H1 (cell line): ENCODE measurements at places on chromosomes 7 and 10.

DNA sequence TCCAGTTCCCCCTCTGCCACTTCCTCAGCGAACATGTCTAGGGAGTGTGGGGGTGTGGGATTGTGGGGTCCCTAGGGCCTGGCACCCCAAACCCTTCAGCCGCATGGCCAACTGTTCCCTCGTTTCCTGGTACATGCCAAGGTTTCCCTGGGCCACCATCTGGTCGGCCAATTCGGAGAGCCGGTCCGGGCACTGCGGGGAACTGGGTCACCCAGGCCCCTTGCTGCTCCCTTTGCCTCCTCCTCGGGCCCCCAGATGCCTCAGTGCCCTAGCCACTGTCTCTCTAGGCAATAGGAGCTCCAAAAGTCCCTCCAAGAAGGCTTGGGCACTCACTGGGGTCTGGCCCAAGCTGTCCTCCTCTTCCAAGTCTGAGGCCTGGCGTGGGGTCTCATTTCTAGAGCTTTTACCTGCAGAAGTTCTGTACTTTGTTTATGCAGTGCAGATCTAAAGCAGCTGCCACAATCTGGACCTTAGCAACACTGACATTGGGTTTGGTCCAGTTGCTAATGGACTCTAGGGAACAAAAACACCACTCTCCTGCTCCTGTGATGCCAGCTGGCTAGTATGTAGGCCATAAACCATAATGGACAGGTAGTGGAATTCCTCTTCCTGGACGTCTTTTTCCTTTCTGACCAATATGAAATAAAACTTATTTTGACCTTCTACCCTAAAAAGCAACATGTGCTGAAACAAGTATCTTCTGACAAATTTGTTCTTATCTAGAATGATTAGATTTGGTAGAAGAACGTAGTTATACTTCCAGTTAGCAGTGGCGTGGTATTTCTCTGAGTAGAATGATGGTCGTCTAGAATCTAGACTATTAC lies 172.9 kb downstream of the LRRC4 start:
- no peaks in the 10 kb centered on the region for H3K27me3 ChIP-seq
- H3K4me1 ChIP-seq = peaks cover 2% of the 10 kb centered on the region
- H3K36me3 ChIP-seq = no peaks in the 10 kb centered on the region
- H3K4me3 ChIP-seq = no peak overlapping the region
- no peak overlapping the region for H3K27ac ChIP-seq

DNA sequence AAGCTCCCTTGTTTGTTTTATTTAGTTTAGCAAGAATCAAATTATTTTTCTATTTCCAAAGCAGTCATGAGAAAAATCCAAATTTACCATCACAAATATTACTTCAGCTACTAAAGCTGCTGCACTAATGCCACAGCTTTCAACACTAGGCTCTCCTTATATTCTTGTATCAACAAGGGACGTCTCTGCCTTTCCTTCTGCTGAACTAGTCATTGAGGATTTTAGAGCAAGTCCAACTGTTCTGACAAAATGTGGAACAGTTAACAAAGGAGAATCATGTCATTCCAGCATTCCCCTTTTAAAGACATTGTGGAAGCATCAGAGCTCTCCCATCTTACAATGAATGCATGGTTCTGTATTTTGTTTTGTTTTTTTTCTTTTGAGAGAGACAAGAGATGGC lies 28.6 kb downstream of the FAM13C start:
- H3K4me3 ChIP-seq = no peak overlapping the region
- no peaks in the 10 kb centered on the region for H3K4me1 ChIP-seq
- H3K36me3 ChIP-seq = no peaks in the 10 kb centered on the region
- peaks cover 11% of the 10 kb centered on the region for H3K27me3 ChIP-seq
- H3K27ac ChIP-seq = no peak overlapping the region
- no peak for DNase-seq

DNA sequence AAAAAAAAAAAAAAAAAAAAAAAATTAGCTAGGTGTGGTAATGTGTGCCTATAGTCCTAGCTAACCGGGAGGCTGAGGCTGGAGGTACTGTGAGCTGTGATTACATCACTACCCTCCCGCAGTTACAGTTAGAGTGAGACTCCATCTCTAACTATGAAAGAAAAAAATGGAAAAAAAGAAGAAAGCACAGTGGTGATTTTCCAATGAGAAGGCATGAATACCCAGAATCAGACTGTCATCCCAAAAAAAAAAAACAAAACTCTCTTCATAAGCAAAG lies 269.9 kb upstream of the MKLN1 start:
- H3K4me1 ChIP-seq = no peaks in the 10 kb centered on the region
- H3K4me3 ChIP-seq = no peak overlapping the region
- no peaks in the 10 kb centered on the region for H3K27me3 ChIP-seq
- peaks cover 6% of the 10 kb centered on the region; the same call in 1 of the 2 replicates for H3K36me3 ChIP-seq
- H3K27ac ChIP-seq = no peak overlapping the region
- DNase-seq = no peak

DNA sequence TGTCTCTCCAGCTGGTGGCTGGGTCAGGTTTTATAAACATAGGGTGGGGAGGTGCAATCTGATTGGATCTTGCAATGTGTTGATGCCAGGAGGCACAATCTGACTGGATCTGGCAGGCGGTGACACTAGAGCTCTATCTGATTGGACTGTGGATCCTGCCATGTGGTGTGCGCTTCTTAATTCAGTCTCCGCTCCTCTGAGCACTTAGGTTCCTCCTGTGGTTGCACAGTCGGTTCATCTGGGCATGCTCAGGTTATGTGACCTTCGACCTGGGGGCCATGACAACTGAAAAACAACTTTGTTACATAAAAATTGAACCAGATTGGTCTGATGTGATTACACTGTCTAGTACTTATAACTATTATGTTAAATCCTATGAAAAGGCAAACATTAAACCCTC lies 127.1 kb upstream of the SVIL start:
- H3K4me3 ChIP-seq = no peak overlapping the region
- no peaks in the 10 kb centered on the region for H3K27me3 ChIP-seq
- no peaks in the 10 kb centered on the region for H3K4me1 ChIP-seq
- H3K27ac ChIP-seq = no peak overlapping the region

DNA sequence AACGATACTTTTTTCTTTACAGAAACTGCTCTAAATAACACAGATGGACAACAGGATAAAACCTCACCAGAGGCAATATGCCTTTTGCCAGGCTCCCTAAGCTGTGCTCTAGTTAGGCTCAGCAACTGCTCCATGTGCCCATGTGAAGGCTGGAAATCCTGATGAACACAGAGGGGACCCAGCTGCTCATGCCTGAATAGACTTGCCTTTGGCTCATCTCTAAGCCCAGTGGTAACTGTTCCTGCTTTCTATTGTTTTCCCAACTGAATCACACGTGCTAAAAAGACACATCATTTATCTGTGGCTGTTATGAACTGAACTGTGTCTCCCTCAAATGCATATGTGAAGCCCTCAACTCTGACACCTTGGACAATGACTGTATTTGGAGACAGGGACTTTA lies 110.4 kb downstream of the RNF216 start:
- no peaks in the 10 kb centered on the region for H3K36me3 ChIP-seq
- no peak for DNase-seq
- H3K4me1 ChIP-seq = no peaks in the 10 kb centered on the region; the same call in 1 of the 2 replicates
- no peak overlapping the region for H3K27ac ChIP-seq
- H3K27me3 ChIP-seq = no peaks in the 10 kb centered on the region

DNA sequence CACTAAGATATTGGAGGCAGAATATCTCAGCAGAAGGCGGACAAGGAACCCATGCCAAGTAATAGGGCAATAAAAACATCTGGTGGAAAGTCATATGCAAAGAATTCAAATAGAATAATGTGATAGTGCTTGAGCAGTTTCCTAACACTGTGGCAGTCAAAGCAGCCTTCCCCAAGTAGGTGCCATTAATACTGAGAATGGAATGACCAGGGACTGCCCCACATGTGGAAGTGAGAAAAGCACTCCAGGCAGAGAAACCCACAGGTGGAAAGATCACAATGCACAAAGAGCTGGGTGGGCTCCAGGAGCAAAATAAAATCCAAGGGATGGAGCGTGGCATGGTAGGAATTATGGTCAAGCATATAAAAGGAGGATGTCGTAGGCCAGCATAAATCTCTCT lies 64.4 kb upstream of the NME8 start:
- no peak overlapping the region for H3K27ac ChIP-seq
- no peaks in the 10 kb centered on the region for H3K4me1 ChIP-seq
- H3K36me3 ChIP-seq = no peaks in the 10 kb centered on the region
- no peak for DNase-seq

DNA sequence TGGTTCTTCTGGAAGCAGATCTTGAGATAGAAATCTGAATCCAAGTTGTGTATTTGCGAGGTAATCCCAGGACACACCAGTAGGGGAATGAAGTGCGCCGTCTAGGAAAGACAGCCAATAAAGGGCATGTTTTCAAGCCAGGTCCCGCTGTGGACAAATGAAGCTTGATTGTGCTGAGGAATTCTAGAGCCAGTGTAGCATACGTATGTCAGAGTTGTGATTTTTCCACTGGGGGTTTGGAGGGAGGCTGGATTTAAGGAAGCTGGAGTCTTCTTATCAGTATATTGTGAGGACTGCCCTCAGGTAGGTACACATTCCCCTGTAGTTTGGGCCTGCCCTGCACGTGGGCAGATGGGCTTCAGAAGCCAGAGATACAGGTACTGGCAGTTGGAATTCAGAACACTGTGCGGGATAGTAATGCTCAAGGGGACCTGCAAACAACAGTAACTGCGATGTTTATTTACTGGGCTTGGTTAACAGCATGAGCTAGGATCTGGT lies 50.9 kb downstream of the GALNT11 start:
- H3K36me3 ChIP-seq = no peaks in the 10 kb centered on the region
- DNase-seq = peak; percentile 77
- no peak overlapping the region for H3K4me3 ChIP-seq
- H3K27me3 ChIP-seq = no peaks in the 10 kb centered on the region
- peaks cover 20% of the 10 kb centered on the region for H3K4me1 ChIP-seq

DNA sequence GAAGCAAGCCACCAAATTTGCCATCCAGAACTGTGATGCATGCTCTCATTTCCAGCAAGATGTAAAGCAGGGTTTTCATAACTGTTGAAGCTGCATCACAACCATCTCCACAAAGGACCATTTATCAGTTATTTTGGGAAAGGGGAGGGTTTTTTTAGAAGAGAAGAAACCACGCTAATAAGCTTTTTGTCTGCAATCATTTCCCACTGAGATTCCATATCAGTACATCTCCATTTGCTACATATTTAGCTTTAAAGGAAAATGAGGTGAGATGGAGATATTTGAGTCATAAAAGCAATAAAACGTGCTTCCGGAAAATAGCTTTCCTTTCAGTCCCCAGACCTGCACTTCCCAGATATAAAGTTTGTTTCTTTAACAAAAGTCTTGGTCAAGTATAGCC lies 258.2 kb downstream of the FRMD4A start:
- no peaks in the 10 kb centered on the region for H3K27me3 ChIP-seq
- H3K4me3 ChIP-seq = no peak overlapping the region
- no peaks in the 10 kb centered on the region for H3K36me3 ChIP-seq
- H3K27ac ChIP-seq = no peak overlapping the region

GRCh38 chr10:37222046-37222445 lies 96.6 kb downstream of the ANKRD30A start:
- no peaks in the 10 kb centered on the region for H3K4me1 ChIP-seq
- DNase-seq = no peak
- H3K4me3 ChIP-seq = no peak overlapping the region

DNA sequence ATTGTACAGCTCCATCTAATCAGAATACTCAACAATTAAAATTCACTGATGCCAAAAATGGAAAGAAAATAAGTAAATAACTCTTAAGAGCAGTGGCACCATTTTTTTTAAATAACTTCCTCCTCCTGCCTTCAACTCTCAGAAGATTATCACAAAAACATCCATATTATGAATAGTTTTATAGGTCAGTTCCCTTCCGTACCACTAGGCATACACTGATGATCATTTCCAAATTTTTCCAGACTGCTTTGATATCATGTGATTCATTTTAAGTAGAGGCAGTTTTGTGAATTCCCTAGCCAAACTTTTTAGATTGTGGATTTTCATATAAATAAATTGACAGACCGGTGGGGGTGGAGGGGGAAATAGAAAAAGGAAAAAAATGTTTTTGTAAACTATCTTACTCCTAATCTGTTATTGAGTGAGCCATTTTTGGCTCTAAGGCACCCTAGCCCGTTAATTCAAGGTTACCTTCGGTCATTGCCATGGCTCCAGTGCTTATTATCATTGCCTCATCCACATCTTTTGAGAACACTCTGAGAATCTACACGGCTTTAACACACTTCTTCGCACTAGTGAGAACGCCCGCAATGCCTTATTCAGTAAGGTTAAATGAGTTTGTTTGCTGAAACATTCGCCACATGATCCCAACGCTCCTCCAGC lies 1.0 kb downstream of the FAM107B start:
- no peak overlapping the region for H3K27ac ChIP-seq
- DNase-seq = no peak
- H3K27me3 ChIP-seq = no peaks in the 10 kb centered on the region
- no peak overlapping the region for H3K4me3 ChIP-seq
- no peaks in the 10 kb centered on the region for H3K36me3 ChIP-seq
- no peaks in the 10 kb centered on the region for H3K4me1 ChIP-seq

GRCh38 chr10:84317174-84317573 lies 11.2 kb upstream of the CCSER2 start:
- DNase-seq = no peak
- H3K36me3 ChIP-seq = no peaks in the 10 kb centered on the region
- H3K4me3 ChIP-seq = no peak overlapping the region
- H3K27ac ChIP-seq = no peak overlapping the region
